ENCODE measurements at places on chromosomes 4 and X.

GRCh38 chr4:40438384-40439026 lies 103.4 kb downstream of the CHRNA9 start:
- DNase-seq = no peak

GRCh38 chr4:2400841-2401609 lies 17.4 kb downstream of the ZFYVE28 start:
- DNase-seq = no peak

GRCh38 chr4:962231-963208 lies 10.8 kb downstream of the DGKQ start:
- DNase-seq = no peak

- DNase-seq = peak; percentile 80
Observed at GRCh38 chrX:75522565-75523431, at the start of gene ZDHHC15. Gene ZDHHC15 (minus strand): TSS chrX:75523037. CDS start chrX:75523024, 13 bp downstream.

DNA sequence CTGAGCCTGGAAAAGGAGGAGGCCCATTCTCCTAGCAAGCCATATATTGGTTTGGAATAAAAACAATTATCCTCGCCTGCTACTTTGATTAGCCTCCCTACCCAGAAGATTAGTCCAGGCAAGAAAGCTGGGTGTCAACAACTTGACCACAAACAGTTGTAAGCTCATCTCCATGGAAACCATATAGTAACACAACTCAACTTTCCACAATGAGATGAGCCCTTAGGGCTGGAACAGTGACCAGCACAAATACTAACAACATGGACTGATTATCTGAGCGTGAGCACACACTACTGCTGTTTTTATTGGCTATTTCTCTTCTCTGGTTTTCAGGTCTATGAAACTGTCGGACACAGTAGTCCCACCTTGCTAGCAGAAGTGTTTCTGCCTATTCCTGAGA lies 80.8 kb downstream of the CC2D2A start:
- DNase-seq = peak; percentile 15

DNA sequence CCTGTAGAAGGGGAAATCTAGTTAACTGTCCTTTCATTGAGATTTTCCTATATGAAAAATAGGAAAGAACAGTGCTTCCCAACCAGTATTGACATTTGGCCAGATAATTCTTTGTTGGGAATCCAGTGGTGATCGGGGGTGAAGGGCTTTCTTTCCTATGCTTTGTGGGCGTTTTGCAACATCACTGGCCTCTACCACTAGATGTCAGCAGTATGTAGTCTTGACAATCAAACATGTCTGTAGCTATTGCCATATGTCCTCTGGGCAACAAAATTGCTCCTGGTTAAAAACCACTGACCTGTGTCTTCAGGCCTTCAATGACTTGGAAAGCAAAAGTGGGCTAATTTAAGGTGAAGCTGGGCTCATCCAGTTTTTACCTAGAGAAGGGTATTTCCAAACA lies 658.5 kb downstream of the DACH2 start:
- DNase-seq = peak; percentile 37

GRCh38 chr4:138788857-138789256 lies 226.7 kb upstream of the NOCT start:
- DNase-seq = peak; percentile 9

DNA sequence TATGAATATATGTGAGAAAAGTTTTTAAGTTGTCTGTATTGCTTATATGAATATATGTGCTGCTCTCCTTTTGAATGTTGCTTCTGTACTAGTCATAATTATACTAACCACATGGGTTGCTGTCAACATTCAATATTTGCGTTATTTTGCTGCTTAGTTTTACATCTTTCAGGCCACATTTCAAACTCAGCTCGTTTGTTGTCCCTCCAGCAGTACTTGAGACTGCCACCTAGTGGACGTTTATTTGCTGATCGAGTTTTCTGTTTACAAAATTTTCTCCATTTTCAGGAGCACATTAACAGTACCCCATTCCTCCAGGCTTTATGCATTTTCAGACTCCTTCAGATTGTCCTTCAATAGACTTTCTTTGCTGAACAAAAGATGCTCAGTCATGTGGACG lies 75.8 kb downstream of the NUDT11 start:
- DNase-seq = peak; percentile 71

DNA sequence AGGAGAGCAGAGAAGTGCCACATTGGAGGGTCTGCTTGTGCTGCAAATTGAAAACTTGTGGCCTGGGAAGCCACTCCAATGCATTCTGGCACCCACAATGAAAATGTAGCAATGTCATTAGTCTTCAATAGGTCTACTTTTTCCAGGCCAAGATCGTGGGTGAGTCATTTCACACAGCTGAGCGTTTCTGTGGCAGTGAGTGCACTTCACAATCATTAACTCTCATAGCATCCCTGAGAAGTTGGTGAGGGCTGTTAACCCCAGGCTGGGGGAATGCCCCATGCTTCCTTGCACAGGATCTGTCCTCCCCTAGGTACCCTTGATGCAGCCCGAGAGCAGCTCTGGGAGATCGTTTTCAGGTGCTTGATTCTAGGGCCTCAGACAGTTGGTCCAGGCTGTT lies 196.8 kb upstream of the ATP6AP2 start:
- no peak for DNase-seq

- no peak for DNase-seq
Observed at GRCh38 chr4:99886146-99886545, 8.1 kb downstream of the LAMTOR3 start.

DNA sequence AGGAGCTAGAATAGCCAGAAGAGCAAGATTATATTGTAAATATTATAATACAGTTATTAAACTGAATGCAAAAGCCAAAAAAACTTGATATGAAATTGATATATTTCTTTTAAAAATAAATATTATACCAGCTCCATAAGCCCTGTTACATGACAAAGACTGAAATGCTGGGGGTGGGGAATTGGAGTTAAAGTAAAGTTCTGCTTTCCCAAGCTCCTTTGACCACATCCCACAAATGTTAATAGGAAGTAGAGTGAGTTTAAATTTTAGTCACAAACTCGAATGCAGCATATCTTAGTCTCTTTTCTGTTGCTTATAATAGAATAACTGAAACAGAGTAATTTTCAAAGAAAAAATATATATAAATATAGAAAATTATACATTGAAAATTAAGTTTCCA lies 46.9 kb upstream of the NFKB1 start:
- peak; percentile 57 for DNase-seq

DNA sequence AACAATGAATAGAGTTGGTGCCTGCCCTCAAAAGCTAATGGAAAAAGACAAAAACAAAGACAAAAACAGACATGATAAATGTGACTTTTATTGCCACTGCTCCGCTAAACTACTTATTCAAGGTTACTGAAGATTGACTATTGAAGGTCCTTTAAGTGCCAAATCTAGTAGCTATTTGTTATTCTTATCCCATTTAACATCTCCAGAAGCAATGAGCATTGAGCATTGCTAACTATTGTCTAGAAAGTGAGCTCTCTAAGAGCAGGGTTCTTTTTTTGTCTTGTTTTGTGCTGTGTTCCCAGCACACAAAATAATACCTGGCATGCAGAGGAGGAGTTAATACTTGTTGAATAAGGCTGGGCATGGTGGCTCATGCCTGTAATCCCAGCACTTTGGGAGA lies 95.4 kb upstream of the SFRP2 start:
- DNase-seq = no peak

- no peak for DNase-seq
Observed at GRCh38 chrX:31110657-31111056, 38.8 kb upstream of the FTHL17 start.

DNA sequence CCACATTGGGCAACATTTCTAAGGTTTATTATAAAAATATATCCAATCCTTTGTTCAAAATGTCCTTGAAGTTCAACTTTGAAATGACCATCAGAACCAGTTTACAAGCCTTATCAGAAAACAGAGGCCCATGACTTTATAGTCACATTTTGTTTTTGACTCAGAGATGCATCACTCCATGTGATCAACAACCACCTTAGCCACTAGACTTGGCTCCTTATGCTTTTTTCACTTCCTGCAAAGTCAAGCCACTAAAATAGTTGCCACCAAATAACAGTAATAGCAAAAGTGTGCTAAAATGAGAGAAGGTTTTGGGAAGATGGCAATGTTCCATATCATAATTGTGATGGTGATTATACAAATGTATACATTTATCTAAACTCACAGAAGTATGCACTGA lies 181.7 kb downstream of the MAML3 start:
- DNase-seq = no peak

DNA sequence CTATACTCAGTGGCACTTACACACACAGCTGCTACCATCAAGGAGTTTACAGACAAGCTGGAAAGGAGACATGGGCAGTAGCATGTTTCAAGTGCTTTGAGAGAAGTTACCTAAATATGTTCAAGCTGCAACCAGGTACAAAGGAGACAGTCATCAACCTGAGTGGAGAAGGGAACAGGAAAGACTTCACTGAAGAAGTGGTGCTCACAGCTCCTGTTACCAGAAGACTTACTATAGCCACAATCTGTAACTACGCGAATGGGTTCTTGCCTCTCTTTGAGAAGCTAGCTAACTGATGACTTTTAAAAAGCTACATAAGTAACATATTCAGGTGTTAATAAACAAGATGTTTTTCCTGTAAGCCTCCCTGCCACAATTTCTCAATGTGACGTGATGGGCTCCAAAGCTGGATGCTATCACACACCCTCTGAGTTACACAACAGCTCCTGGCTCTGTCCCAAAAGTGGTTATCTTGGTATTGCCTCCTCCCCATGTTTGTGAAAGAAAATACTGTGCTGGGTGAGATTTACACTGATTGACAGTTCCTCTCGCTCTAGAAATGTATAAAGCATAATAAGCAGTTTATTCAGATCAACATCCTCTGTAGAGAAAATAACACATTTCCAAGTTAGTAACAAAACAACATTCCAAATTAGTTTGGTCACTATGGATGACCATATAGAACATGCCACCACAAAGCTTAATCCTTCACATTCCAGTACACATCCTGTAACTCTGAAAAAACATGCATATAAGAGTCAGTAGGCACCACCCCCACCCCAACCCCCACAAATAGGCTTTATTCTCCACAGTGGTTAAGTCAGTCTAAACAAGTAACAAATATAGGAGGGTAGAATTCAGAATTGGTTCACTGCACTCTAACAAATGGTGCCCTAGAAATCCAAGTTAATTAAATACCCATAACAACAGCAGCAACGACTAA lies 81.8 kb downstream of the FRYL start:
- DNase-seq = peak; percentile 92

DNA sequence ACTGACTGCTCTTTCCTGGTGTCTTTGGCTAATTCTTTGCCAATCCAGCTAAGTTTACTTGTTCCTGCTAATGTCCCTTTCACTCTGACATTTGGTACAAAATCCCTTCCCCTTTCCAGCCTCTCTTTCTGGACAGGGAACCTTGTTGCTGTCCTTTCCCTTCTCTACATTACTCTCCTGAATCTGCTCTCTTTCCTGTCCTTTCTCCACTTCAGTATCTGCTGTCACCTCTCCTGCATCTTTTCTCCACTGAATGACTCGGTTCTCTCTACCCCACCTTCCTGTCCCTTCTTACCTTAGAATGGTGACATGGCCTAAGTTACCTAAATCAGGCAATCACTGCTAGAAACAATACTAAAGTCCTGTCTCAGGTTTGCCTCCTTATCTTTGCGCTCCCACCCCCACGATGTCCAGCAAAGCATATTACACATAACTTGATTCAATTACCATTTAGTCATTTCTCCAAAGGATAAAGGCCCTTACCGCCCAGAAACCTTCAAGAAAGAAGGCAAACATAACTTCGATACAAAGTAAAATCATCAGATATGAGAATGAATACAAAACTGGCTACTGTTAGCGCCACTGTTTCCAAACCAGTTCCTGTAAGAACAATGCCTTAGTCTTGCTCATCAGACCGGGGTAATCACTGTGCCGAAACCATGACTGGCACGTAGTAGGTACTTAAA lies 890 bp downstream of the BOD1L1 start:
- no peak for DNase-seq

- peak; percentile 82 for DNase-seq
Observed at GRCh38 chrX:40108959-40109287, 11.2 kb upstream of the BCOR start.

GRCh38 chrX:39752815-39753214 lies 344.9 kb downstream of the BCOR start:
- peak; percentile 31 for DNase-seq

- DNase-seq = no peak
Observed at GRCh38 chrX:12308420-12308819, 170.1 kb downstream of the FRMPD4 start.

- peak; percentile 51 for DNase-seq
Observed at GRCh38 chr4:158722291-158722916, 792 bp downstream of the PPID start.

- DNase-seq = no peak
Observed at GRCh38 chr4:47786958-47787370, 50.9 kb downstream of the CORIN start.

DNA sequence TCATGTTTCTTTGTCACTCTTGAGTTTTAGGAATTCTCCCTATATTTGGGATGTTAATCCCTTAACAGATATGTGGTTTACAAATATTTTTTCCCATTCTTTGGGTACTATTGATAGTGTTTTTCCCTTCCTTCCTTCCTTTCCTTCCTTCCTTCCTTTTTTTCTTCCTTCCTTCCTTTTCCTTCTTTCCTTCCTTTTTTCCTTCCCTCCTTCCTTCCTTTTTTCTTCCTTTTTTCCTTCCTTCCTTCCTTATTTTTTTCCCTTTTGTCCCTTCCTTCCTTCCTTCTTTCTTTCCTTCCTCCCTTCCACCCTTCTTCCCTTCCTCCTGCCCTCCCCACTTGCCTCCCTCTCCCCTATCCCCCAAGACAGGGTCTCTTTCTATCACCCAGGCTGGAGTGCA lies 42.1 kb downstream of the WDR17 start:
- DNase-seq = no peak

GRCh38 chr4:151703401-151703800 lies 57.4 kb downstream of the GATB start:
- no peak for DNase-seq

DNA sequence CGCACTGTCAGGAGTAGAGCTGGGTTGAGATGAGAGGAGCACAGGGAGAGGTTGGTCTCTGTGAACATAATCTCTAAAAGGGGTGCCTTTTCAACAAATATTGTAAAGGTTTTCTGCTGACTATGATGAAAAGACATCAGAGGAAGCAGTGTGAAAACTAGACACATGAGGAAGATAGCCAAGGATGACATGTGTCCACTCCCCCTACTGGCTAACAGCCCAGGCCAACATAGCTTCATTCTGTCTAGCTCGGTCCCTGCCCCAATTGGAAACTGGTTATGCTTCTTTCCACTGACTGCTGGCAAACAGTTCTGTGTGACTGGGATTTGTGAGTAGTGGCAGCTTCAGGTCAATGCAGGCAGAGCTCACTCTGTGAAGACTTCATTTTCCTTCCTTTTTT lies 115.4 kb upstream of the ESX1 start:
- DNase-seq = peak; percentile 2

GRCh38 chrX:146056511-146057081 lies 239.0 kb downstream of the SLITRK2 start:
- DNase-seq = no peak
